ENCODE measurements at places on chromosomes 1 and 21.

- peak; percentile 98 for DNase-seq
Observed at GRCh38 chr1:203289281-203289981, 15.9 kb upstream of the BTG2 start.

DNA sequence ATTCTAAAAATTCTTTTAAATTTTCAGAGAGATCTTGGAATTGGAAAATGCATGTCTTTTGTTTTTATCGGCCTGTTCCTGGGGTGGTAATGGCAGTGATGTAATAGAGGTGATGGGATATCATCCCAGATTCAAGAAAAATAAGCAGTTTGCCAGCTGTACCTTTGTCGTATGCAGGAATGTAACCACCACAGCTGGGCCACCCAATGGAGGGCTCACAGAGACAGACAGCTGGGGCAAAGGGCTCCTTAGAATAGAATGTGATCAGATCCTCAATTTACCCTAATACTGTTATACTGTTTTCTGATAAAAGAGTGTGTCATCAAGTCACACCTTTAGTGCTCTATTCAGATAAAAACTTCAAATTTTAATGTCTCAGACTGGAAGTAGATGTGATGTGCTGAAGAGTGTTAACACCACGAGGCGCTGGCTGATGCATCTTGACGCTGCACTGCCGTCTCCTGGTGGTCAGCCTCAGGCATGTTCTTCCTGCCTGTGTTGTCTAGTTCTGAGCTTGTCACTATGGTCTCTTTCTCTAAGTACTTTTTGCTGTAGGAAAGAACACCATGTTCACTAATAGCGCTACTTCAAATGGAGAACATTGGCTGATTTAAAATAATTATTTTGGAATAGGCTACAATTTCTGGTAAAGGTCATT is 78.8 kb downstream of the C1orf21 start:
- DNase-seq, result no peak

GRCh38 chr1:175830500-175830899 is 87.1 kb upstream of the TNR start:
- DNase-seq, result no peak

GRCh38 chr1:114819869-114820268 is 34.8 kb upstream of the SYCP1 start:
- DNase-seq, result no peak

GRCh38 chr1:37995751-37996345 is 6.0 kb upstream of the SF3A3 start:
- DNase-seq, result peak; percentile 63

DNA sequence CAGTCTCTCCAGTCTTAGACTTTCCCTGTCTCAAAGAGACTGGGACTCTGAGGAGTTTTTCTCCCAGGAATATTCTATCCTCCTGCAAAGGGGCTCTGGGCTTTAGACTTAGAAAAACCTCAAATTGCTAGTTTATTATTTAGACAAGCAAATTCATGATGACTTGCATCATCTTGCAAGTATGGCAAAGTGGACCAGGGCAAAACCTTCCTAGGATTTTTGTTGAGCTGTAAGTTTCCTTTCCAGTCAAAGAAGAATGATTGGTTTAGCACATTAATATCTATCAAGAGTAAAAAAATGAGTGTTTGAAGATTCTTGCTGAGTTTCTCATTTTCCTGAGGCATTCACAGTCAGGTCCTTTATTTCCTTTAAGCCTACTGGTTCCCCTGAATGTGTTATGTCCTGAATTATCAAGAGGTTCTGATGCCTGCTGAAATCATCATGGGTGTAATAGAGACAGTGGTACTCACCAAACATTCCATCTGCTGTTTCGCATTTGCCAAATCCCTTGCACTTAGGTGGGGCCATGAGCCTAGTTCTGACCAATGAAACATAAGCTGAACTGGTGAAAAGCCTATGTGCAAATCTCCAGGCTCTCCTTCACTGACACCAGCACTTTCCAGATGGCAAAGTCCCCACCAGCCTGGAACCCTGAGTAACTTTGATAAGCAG is 25.2 kb upstream of the SPAG17 start:
- no peak for DNase-seq

GRCh38 chr1:206967096-206967849 is 3.0 kb downstream of the FCAMR start:
- DNase-seq, result peak; percentile 85

DNA sequence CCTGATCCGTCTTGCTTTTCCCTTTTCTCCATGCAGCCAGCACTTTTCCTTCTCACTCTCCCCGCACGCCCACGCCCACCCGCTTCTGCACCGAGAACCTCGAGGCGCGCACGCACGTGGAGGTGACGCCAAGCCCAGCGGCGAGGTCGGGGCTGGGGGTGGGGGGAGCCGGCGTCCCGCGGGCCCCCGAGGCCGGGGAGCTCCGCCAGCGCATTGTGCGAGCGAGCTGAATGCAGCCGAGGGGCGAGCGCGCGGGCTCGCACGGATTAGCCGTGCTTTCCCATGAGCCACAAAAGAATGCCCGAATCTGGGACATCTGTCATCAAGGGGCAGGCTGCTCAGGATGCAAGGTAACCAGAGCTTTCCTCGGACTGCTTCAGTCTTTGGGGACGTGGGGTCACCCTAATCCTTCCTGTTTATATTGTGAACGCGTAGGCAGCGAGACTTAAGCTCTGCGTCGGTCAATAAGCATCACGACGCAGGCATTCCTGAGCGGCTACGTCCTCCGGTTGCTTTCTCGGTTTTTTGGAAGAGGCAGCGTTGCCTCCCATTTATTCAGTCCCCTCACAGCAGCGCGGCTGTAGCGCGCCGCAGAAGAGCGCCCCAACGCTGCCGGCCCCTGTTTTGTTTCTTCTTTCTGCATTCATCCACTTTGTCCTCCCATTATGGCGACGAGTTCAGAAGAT is 67.3 kb upstream of the AKT3 start:
- peak; percentile 84 for DNase-seq

GRCh38 chr21:26732432-26733221 is 112.6 kb downstream of the ADAMTS1 start:
- peak; percentile 39 for DNase-seq

- no peak for DNase-seq
Observed at GRCh38 chr1:162987866-162988265, 81.3 kb upstream of the RGS4 start.

GRCh38 chr1:10022656-10023055 is 10.1 kb upstream of the UBE4B start:
- peak; percentile 29 for DNase-seq

DNA sequence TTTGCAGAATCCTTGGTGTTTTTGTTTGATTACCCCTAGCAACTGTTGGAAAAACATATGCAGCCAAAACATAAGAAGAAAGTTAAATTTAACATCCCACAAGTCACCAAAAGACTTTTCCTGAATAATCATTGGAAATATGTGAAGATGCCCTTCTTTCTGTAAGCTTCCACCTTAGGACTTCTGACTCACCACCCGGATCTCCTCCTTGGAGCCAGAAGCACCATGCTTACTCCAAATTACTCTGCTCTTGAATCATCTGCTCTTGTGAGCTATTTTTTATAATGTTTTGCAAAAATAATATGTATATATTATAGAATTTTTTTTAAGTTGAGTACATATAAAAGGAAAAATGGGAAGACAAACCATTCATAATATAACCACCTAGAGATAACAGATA is 391.7 kb downstream of the KCTD3 start:
- DNase-seq, result no peak

DNA sequence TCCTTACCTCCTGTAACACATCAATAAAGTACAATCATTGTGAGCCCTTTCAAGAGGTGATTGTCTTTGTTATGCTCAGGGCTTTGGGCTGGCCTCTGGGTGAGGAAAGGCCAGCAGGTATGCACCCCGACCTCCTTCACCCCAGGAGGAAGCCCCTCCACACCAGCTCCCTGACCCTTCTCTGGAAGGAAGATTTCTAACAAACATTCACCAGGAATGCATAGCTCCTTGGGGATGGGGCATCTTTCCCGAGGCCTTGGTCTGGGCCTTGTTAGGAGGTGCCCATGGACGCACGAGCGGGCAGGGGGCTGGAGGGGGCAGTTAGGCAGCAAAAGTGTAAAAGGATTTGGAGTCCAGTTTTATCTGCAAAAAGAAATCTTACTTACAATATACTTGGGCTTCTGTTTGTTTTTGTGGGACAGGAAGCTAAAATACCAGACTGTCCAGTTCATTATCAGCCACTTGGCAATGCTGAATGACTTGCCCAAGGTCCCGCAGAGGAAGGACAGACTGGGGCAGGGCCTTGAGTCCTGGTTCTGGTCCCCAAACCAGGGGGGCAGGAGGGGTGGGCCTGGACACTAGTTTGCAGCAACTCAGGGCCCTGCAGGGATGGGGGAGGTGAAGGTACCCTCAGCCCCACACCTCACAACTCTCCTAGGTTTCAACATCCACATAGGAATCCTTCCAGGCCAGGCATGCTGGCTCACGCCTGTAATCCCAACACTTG is 10.1 kb downstream of the ZC3H12A start:
- DNase-seq, result no peak

DNA sequence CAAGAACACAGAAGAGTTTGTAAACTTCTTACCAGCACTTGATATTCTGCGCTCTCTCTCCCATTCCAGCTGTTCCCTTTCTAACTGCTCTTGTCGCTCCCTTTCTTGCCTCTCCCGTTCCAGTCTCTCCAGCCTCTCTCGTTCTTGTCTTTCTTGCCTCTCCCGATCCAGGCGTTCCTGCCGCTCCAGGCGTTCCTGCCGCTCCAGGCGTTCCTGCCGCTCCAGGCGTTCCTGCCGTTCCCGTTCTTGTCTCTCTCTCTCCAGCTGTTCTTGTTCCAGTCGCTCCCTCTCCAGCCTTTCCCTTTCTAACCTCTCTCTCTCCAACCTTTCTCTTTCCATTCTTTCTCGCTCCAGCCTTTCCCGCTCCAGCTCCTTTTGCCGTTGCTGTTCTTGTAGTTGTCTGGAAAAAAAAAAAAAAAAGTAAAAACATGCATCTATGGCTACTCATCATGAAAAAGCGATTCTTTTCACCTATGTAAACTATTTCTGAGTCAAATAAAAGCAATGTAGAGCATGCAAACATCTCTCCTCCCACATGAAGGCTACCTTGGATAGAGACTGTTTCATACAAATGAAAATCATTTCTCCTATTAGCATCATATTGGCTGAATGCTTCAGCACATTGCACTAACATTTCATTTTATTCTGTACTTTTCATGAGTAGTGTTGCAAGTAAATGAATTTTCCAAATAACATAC is 91.5 kb upstream of the LBR start:
- DNase-seq, result no peak

GRCh38 chr21:33229099-33229783 is 497 bp upstream of the IFNAR2 start:
- DNase-seq, result no peak

- no peak for DNase-seq
Observed at GRCh38 chr1:245276445-245276844, 121.7 kb downstream of the KIF26B start.

- no peak for DNase-seq
Observed at GRCh38 chr1:235670157-235670776, 20.7 kb upstream of the GNG4 start.

- DNase-seq, result no peak
Observed at GRCh38 chr21:33289199-33289819, 23.1 kb downstream of the IL10RB start.
